Activated CD8-positive, alpha-beta memory T cell treated with anti-CD3 and anti-CD28 coated beads for 4 hours (primary cell): ENCODE measurements at places on chromosomes 5 and 9.

DNA sequence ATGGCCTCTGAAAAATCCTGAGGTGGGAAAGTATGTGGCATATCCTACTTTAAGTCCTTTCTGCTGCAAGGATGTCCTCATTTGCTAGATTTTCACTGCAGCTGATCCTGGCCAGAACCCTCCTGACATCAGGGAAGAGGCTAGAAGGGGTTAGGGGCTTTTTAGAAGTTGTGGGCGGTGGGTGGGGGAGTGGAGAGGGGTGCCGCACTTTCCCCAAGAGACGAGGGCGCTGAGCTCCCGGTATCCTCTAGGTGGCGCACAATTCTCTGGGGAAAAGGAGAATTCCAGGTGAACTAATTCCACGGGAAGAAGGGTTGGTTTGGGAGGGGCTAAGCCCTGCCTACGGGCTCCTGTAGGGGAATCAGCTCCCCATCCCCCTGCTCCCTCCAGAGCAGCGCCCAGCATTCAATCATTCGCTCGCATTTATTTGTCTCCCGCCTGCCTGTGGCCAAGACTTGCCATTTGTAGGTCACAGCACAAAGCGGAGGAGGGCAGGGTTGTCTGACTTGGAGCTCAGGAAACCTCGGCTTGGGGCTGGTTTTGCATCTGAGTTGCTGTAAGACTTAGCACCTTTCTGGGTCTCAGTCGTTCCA lies 42.9 kb upstream of the HAND1 start:
- DNase-seq, result no peak

GRCh38 chr9:4422495-4422894 lies 67.8 kb upstream of the SLC1A1 start:
- no peak for DNase-seq

GRCh38 chr5:56481428-56482357 lies 248.6 kb upstream of the ANKRD55 start:
- DNase-seq, result no peak

GRCh38 chr5:151038412-151038745 lies 18.0 kb downstream of the GPX3 start:
- DNase-seq, result no peak

DNA sequence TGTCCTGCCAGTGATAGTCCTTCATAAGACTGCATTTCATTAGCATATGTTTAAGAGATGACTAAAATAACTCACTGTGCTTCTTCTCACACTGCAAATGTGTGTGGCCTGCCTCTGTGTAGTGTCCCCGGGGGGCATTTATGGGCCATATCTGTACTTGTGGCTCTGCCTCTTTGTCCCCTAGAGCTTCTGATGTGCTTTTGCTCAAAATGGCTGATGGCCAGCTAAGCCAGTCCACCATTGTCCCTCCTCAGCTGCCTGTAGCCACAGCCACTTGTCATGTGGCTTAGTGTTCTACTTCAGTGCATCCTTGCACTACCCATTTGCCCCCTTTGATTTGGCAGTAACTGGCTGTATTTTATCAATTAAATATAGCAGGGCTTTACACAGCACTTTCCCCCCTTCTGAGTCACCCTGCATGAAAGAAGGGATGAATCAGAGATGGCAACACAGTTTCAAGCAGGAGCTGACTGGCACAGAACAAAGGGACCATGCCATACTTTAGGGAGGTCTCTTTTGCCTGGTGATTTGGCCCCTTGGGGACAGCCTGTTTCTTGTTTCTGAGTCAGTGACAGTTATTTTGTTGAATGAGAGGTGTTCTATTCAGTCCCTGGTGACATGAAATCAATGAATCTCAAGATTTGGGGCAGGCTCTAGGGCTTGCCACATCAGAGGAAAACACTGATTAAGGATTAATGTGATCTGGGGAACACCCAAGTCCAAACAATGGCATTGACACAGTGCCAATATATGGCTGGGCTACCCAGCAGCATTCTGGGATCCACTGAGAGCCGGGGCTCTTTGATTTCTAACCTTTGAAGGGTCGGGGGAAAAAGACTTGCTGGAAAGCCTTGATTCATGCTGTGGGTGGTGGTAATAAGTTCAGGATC lies 245.5 kb downstream of the SMARCA2 start:
- DNase-seq, result no peak

DNA sequence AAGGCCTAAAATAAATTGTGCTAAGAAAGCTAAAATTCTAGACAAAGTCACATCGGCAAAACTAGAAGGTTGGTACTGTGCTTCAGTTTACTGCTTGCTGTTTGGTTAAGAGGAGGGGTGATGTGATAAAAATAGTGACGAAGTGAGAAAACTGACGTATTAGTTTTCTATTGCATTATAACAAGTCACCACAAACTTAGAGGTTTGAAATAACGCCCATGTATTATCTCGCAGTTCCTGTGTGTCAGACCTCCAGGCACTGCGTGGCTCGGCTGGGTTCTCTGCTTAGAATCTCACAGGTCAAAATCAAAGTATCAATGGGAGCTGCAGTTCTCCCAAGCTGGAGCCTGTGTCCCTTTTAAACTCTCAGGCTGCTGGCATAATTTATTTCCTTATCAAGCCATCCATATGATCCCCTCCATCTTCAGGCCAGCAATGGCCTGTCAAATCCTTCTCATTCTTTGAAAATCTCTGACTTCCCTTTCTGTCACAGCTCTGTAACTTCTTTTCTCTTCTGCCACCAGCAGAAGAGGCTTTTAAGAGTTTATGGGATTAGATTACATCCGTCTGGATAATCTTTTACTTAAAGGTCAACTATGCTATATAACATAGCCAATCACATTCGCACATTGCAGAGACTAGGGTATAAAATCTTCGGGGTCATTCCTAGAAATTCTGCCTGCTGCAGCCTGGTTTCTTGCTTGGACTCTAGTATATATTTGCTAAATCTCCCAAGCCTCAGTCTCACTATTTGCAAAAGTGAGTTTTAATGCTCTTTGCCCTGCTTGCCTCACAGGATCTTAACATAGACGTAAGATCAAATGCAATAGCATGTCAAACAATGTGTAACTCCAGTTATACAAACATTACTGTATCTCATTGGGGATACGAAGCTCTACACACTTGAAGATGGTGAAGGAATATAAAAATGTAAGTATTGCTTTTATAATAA lies 104.0 kb upstream of the CDKN2B start:
- no peak for DNase-seq

DNA sequence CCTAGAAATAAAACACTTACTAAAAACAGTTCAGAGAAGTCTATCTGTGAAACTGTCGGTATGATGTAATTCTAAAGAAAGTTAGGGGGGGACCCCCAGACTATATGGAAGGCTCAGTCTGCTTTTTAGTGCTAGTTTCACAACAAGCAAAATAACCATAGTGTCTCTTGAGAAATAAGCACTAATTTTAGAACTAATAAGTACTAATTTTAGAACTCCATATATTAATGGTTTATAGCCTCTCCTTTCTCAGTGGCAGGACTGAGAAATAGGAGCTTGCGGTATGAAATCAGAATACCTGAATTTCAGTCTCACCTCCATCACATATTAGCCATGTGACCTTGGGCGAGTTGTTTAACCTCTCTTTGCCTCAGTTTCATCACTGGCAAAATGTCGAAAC lies 1.4 kb upstream of the PHF24 start:
- no peak for DNase-seq

- DNase-seq, result no peak
Observed at GRCh38 chr9:133290751-133291302, 15.8 kb upstream of the ABO start.

DNA sequence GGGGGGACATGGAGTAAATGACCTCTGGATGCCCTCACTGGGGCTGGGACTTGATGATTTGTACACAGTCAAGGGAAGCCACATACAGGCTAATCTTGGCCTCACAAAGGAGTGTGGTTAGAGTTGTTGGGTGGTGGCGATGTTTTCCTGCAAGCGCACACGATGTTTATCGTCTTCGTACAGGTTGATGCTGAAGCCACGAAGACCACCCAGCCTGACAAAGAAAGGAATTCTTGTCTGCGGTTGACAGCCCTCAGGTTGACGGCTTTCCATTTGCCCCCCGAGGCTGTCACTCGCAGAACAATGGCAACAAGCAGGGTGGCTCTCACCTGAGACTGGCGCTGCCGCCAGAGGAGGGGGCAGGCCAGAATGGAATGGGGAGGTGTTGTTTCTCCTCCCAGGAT lies 14.1 kb upstream of the XPA start:
- no peak for DNase-seq

DNA sequence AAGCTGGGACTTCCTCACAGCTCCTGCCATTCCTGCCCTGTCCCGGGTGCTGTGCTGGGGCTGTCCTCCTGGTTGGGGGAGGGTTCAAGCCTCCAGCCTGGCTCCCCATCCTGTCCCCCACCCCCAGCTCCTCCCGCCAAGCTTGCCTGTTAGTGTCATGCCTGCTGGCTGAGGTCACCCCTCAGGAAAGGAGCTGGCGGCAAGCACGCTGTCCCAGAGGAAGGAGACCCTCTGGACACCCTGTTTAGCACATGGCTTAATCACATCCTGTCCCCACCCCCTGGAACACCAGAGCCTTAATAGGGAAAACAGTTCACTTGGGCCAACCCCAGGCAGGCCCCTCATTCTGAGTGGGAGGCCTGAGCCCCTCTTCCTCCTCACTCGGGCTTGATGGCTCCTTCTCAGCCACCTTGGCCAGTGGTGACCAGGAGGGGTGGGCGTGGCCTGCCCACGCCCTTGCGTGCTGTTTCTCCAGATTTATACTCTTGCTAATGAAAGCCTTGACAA lies 9.2 kb upstream of the PHYHD1 start:
- no peak for DNase-seq

GRCh38 chr9:22244139-22245011 lies 202.2 kb upstream of the DMRTA1 start:
- no peak for DNase-seq

DNA sequence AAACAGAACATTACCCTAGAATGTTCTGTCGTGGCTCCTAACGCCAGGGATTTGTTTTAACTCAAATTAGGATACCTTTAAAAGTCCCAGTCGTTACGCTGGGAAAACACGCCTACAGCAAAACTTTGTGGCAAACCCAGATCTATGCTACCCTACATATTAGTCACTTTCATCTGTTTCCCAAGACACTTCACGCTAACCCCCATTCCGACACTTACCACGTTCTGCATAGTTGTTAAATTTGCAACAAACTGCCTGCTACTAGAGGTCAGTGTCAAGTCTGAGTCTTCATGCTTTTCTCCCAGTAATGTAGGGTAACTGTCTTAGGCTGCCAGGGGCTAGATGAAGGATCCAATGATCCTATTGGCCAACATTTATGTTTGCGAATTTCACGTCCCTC lies 140.3 kb downstream of the RASEF start:
- DNase-seq, result no peak

- DNase-seq, result no peak
Observed at GRCh38 chr5:138402640-138403039, 36.2 kb upstream of the REEP2 start.

GRCh38 chr9:7944572-7944971 lies 145.0 kb upstream of the DMAC1 start:
- no peak for DNase-seq

DNA sequence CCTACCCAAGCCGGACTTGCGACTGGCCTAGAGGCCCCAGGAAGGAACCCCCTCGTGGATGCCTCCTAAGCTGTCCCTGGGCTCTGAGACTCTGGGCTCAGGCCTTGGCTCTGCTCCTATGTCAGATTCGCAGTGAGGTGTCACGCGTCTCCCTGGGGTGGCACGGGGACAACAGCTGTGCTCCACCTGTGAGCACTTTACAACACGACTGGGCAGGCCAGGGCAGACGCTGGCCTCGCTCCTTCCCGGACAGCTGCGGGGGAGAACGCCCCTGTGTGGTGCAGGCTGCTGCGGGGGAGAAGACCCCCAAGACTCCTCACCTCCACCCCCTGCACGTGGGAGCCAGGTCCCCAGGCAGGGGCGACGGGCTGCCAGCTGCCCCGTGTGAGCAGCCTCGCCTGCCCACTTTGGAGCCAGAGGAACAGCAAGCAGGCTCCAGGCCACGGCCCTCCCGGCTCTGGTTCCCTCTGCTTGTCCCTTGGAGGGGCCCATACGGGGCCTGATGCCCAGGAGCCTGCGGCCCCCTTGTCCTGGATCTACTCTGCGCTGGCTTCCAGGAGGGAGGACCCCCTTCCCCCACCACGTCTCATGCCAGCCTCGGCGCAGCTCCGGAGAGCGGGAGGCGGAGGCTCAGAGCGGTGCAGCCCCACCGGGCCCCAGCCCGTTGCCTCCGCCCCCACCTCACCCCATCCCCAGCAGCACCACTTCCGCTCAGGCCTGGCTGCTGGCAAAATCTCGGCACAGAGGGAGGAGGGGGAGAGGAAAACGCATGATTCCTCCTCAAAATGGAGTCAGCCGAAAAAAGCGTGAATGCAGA lies 36.0 kb downstream of the SARDH start:
- DNase-seq, result no peak

DNA sequence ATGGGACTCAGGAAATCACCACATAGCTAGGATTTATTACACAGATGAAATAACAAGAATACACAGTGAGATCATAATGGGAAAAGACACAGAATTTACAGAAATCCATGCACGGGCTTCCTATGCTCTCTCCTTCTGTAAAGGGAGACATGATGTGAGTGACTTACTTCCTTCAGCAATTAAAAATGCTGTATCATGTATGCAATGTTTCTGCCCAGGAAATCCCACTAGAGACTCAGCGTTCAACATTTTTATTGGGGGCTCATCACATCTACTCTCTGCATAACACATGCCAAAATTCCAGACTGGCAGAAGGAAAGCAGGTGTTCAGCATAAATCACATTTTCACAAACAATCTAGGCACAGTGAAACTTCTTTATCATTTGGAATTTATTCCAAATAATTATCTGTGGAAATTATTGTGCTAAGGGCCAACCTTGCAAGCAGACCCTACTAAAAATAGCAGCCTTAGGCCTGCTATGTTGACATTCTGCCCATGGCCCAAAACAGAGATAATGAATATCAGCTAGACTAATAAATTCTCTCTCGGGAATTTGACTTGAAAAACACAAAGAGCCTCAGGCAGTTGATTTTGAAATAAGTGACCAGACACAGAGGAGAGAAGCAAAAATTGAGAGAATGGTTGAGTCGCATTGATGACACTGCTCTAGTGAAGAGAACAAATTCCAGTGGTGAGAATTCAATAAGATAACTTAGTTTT lies 31.4 kb upstream of the SELENOP start:
- DNase-seq, result no peak

DNA sequence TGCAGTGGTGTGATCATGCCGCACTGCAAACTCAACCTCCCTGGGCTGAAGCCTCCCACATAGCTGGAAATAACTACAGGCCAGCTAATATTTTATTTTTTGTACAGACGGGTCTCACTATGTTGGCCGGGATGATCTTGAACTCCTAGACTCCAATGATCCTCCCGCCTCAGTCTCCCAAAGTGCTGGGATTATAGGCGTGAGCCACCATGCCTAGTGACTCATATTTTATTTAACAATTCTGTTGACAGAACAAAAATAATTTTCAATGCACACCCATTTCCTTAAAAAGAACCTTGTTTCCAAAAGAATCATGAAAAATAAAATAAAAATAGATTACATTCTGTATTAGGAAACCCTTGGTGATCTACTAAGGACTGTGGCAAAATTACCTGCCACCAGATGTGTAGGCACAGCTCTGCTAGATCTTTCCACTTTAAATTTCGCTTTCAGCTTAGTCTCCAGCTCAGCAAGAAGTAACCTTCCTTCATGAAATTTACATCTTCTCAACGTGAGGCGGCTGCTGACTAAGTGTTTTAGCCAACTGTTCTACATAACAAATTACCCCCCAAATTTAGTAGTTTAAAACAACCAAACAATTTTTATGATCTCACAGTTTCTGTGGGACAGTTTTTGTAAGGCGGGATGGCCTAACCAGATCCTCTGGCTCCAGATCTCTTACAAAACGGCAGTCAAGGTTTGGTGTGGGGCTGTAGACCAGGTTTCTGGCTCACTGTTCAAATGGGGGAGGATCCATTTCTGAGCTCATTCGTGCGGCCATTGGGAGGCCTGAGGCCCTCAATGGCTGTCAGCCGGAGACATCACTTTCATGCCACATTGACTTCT lies 32.6 kb upstream of the GOLPH3 start:
- DNase-seq, result no peak
